Cortex of kidney (tissue), 1 donor: ENCODE measurements at places on chromosomes 3 and 15.

- DNase-seq: no peak
Measured at GRCh38 chr15:74178326-74179100, 5.0 kb downstream of the ISLR start.

GRCh38 chr3:72158639-72159326 lies 373.8 kb upstream of the PROK2 start:
- DNase-seq: no peak

- no peak for DNase-seq
Measured at GRCh38 chr15:90049666-90050604, 48.8 kb downstream of the ZNF710 start.

DNA sequence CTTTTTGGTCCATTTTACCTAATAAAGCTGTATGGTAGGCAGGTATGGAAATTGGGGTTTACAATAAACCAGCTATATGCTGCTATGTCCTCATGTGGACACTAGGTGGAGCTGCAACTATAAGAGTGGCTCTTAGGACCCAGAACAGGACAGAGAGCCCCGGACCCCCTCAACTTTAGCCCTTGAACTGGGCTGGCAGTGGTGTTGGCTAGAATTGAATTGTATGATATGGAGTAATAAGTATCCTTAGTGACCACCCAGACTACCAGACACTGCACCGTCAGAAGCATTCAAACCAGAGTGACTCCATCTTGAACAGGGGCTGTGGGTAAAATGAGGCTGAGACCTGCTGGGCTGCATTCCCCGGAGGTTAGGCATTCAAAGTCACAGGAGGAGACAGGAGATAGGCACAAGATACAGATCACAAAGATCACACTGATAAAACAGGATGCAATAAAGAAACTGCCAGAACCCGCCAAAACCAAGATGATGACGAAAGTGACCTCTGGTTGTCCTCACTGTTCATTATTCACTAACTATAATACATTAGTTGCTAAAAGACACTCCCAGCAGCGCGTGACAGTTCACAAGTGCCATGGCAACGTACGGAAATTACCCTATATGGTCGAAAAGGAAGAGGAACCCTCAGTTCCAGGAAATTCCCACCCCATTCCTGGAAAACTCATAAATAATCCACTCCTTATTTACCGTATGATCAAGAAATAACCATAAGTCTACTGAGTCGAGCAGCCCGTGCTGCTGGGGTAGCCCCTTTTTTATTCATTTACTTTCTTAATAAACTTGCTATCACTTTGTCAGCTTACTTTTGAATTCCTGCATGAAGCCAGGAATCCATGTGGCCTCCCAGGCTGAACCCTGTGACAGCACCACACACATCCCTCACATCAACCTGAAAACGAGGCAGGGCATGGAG lies 68.7 kb upstream of the BLM start:
- DNase-seq: no peak

GRCh38 chr3:37219266-37219665 lies 44.9 kb upstream of the LRRFIP2 start:
- DNase-seq: no peak

GRCh38 chr3:167451282-167451681 lies 22.6 kb downstream of the SERPINI2 start:
- DNase-seq: no peak
